Ovary (tissue), 10 donors: ENCODE measurements at places on chromosomes 11 and 22. TPM values are rescaled to one million over a fixed set of nuclear protein-coding genes. Genes with fewer than 3 reads are reported as not detected.
A peak's percentile ranks its signal among the peaks of the same experiment; 100 is the strongest.

SHISAL1 gene
- 4.5 TPM for total RNA-seq

DNA sequence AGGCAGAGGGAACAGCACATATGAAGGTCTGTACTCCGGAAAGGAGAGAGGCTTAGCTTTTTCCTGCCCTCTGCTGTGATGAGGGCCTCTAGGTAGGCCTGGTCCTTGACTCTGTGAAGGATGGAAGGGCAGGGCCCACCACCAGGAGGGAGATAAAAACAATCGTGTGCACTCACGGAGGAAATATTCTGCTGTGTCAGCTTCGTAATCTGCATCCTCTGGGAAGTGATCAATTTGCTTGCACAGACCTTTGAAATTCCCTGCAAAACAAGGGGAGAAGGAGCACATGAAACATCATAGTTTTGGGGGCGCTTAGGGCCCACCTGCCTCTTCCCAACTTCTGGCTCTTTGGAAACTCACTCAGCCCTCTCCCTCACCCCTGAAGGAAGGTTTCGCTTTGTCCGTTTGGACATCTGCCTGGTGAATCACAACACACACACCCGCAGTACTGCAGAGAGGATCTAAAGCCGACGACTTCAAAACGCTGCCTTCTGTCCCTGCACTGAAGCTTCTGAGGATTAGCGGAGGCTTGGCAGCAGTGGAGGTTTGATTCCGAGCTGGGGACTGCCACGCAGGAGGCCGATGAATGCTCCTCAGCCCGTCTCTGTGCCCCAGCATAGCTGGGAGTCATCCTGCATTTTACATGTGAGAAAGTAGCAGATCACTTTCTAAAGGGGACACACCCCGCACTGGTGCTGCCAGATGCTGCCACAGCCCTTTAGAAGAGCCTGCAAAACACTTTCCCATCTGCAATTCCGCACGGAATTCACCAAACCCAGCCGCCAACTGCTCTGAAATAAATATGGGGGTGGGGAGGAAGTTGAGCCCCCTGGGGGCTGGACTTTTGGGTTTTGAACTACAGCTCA, 58.6 kb upstream of the EIF3D start:
- DNase-seq = no peak

MOV10L1 gene
- 5.8 TPM for total RNA-seq

DNA sequence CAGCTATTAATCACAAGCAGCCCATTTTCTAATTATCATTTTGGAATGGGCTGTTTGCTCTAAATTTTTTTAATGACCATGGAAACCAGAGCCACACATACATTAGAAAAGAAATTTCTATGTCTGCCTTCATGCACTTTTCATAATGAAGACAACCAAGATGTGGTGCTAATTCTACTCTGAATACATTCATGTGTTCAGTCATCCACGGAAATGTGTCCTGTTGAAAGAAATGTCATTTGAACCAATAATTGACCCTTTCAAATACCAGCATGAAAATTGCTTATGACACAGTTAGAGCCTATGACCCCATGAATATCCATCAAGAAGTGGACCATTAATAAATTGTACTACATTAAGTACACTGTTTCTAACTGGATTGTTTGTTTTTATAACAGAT, 99.7 kb upstream of the KCNA4 start:
- DNase-seq = no peak

EMID1 gene
- 9.2 TPM for total RNA-seq

C11orf16 gene
- total RNA-seq = not detected

OR52E6 gene
- total RNA-seq = not detected

DNA sequence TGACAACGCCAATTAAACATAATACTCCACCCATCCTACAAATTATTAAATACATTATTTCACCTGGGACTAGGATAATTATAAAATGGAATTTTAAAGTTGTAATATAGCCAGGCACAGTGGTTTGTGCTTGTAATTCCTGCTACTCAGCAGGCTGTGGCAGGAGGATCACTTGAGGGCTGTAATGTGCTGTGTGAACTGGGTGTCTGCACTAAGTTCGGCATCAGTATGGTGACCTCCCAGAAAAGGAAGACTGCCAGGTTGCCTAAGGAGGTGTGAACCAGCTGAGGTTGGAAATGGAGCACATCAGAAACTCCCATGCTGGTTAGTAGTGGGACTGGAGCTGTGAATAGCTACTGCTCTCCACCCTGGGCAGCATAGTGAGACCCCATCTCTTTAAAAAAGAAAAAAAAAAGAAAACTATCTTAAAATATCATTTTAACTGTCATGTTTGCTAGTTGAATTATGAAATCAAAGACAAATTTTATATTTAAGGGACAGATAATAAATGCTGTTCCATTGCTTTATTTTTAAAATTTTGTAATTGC, 28.0 kb downstream of the PPP6R2 start:
- DNase-seq = no peak

IGSF22 gene
- 1.5 TPM for total RNA-seq

DNA sequence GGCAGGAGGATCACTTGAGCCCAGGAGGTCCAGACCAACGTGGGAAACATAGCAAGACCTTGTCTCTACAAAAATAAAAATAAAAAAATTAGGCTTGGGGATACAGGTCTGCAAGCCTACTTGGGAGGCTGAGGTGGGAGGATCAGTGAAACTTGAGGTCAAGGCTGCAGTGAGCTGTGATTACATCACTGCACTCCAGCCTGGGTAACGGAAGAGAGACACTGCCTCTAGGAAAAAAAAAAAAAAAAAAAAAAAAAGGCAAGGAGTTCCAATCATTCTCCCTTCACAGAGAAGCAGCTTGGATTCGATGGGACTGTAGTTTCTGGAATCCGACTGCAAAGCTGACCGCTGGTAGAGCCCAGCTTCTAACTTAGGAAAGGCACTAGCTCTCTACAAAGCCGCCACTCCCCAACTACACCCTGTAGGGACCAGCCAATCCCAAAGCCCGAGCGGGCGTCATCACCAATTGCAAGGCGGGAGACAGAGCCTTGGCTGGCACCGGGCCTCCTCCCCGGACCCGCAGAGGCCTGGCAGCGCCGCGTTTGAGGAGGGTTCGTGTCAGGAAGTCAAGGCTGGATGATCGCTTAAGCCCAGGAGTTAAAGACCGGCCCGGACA, 716 bp upstream of the DDB2 start:
- DNase-seq = peak; percentile 91

DNA sequence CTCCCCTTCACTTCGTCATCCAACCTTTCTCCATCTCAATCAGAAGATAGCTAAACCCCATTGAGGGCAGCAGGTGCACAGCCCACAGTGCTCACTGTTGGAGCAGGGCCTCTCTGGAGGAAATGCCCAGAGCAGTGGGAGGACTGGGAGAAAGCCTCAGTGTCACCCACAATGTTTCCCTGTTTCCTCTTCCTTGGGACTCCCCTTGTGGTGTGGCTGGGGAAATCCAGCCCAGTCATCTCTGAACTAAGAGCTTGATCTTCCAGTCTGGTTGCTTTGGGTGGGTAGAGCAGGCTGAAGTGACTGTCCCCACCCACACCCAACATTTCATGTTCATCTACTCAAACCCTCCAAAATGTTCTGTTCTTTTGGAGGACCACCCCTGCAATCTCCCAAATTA, 29.8 kb upstream of the EED start:
- no peak for DNase-seq

- no peak for DNase-seq
These were observed 821 bp downstream of the GAL3ST1 start for GRCh38 chr22:30573594-30574094.

DNA sequence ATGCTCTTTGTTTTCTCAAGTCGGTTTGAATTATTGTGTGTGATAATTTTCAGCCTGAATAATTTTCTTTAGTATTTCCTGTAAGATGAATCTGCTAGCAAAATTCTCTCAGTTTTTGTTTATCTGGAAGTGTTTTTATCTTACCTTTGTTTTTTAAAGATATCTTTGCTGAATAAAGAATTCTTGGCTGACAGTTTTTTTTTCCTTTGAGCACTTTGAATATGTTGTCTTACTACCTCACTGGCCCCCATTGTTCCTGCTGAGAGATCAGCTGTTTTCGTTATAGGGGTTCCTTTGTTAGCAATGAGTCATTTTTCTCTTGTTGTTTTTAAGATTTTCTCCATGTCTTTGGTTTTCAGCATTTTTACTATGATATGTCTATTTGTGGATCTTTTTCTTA, 63.0 kb downstream of the HORMAD2 start:
- no peak for DNase-seq
